NCI-H460 (cell line): ENCODE measurements at places on chromosomes 13 and 19. TPM values are rescaled to one million over a fixed set of nuclear protein-coding genes. Genes with fewer than 3 reads are reported as not detected.

Gene TMEM147
- total RNA-seq, result 231 and 277 TPM in 2 replicates

Gene HTR2A
- total RNA-seq, result not detected in 2 replicates

Gene FFAR3
- not detected in 2 replicates for total RNA-seq

Gene NCAN
- 0.05 TPM in 1 of 2 replicates, not detected in the other for total RNA-seq

Gene NPAS1
- total RNA-seq, result 0.30 and 0.49 TPM in 2 replicates

Gene DAND5
- not detected in 2 replicates for total RNA-seq

Gene RNF225
- 0.26 TPM in 1 of 2 replicates, not detected in the other for total RNA-seq

Gene LGALS4
- not detected in 2 replicates for total RNA-seq

Gene PTH2
- not detected in 2 replicates for total RNA-seq

Gene SHD
- not detected in 2 replicates for total RNA-seq

Gene CEBPG
- total RNA-seq, result 73.9 and 89.1 TPM in 2 replicates

Gene CCDC70
- total RNA-seq, result not detected in 2 replicates

Gene TMEM59L
- total RNA-seq, result 3.9 and 7.7 TPM in 2 replicates

Gene DDX39A
- total RNA-seq, result 85.6 and 89.1 TPM in 2 replicates

Gene CEACAM16
- total RNA-seq, result not detected in 2 replicates

Gene IRGC
- total RNA-seq, result not detected in 2 replicates

Gene ZFP28
- total RNA-seq, result 4.2 and 6.0 TPM in 2 replicates

Gene CCDC61
- total RNA-seq, result 1.5 and 3.7 TPM in 2 replicates

Gene PLVAP
- not detected in 2 replicates for total RNA-seq

Gene IZUMO2
- total RNA-seq, result not detected in 2 replicates

Gene CATSPERD
- not detected in 2 replicates for total RNA-seq

Gene CLEC17A
- not detected in 2 replicates for total RNA-seq

Gene TPRX1
- total RNA-seq, result not detected in 2 replicates

Gene PRR36
- 0.43 TPM in 1 of 2 replicates, not detected in the other for total RNA-seq

Gene ZNF613
- 5.7 and 6.3 TPM in 2 replicates for total RNA-seq

Gene GFY
- total RNA-seq, result not detected in 2 replicates

Gene CCDC169
- total RNA-seq, result 8.0 and 12.2 TPM in 2 replicates

Gene VSIG10L
- total RNA-seq, result 1.2 and 1.6 TPM in 2 replicates

Gene FIZ1
- total RNA-seq, result 3.6 and 5.0 TPM in 2 replicates

Gene SWSAP1
- 0.66 and 1.4 TPM in 2 replicates for total RNA-seq

Gene CEACAM3
- total RNA-seq, result not detected in 2 replicates

Gene KRTDAP
- total RNA-seq, result not detected in 2 replicates

Gene ZNF154
- total RNA-seq, result not detected in 2 replicates

Gene ZNF772
- 6.1 and 9.4 TPM in 2 replicates for total RNA-seq

Gene KLK12
- total RNA-seq, result not detected in 2 replicates

Gene CYP4F2
- not detected in 2 replicates for total RNA-seq

Gene ZNF331
- 0.07 TPM in 1 of 2 replicates, not detected in the other for total RNA-seq

Gene IGFL2
- not detected in 2 replicates for total RNA-seq

Gene PABPC3
- 0.02 TPM in 1 of 2 replicates, not detected in the other for total RNA-seq

Gene PBX4
- 0.57 TPM in 1 of 2 replicates, not detected in the other for total RNA-seq
